ENCODE measurements at places on chromosomes 7 and 10.
A peak's percentile ranks its signal among the peaks of the same experiment; 100 is the strongest.

DNA sequence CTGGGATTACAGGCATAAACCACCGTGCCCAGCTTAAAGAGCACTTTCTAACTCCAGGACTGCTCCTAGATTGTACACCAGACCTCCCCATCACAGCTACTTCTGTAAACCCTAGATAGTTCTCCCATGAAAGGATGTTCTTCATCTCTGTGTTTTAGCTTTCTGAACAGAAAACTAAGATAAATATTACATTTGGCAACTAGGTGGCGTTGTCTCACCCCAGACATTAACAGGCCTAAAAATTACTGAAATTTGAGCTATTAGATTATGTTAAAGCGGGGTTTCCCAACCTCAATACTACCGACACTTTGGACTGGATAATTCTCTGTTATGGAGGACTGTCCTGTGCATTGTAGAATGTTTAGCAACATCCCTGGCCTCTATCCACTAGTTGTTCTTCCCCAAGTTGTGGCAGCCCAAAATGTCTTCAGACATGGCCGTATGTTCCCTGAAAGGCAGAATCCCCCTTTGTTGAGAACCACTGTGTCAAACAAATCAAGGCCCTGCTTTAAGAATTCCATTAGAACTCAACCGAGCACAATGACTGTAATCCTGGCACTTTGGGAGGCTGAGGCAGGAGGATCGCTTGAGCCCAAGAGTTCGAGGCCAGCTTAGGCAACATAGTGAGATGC is 19.1 kb downstream of the ATOH7 start:
- DNase-seq: no peak

DNA sequence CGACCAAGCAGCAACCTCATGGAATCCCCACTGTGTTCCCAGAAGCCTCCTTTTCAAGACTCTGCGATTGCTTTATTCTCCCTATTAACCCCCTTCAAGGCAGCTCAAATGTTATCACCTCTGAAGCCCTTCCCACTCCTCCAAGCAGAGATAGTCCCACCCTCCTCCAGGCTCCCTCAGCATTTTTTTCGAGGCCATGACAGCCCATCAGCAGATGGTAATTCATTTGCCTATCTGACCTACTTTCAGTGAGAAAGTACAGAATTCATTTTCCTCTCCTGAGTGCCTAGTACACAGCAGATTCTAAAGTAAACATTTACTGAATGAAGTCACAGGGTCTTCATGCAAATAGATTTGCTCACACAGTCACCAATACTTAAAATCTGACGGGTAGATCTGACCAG is 47.8 kb downstream of the HERPUD2 start:
- DNase-seq: no peak

DNA sequence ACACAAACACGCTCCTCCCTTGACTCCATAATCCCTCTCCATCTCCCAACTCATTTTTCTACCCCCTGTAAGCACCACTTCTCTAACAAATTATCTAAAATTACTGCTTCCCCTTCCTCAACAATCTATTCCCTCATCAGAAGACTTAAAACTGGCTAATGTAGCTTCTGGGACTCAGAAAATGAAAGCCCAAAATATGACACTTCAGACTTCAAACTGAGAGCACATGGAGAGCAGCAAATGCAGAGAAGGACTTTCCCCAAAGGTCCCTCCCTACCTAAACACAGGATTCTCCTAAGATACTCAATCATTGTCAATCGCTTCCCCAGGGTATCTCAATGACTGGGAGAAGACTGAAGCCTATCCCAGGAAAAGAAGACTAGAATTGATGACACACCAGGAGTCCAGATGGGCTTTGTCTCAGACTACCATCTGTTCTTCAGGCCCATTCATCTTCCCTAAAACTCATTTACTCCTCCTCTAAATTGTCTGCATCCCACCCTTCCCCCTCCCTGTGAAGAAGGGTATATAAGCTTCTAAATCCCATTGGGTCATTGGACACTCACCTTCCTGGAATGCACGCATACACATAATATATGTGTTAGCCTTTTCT is 39.2 kb downstream of the ST8SIA6 start:
- DNase-seq: no peak

- DNase-seq: no peak
Observed at GRCh38 chr7:20284771-20285143, 45.9 kb upstream of the ITGB8 start.

DNA sequence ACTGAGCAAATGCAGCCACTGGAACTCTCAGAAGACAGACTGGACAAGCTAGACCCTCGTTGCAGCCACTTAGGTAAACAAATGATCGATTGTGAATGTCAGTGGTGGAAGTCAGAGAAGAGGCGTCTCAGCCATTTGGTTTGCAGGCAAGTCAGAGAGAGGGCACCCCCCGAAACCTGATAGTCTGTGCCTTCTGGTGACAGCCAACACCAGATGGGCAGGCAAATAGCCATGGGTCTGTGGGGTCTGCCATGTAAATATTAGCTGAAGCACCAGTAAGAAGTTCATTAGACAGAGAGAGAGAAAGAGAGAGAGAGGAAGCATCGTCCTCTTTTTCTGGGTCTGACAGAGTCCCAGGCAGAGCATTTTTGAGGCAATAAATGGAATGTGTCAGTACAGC is 5.4 kb downstream of the PPP1R17 start:
- DNase-seq: no peak

DNA sequence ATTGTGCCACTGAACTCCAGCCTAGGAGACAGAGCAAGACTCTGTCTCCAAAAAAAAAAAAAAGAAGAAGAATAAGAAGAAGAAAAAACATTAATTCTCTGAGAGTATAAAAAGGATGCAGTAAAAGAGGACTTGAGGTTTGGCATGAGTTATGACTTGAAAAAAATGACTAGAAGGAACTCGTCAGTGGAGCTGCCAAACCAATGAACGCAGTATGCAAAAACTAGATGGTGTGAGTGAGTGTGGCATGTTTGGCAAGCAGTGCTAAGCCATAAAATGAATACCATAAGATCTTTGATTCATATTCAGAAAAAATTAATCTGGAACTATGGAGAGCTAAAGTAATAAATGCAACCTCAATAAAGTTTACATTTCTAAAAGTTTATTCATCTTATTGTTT is 68.6 kb upstream of the MEOX2 start:
- DNase-seq: no peak

DNA sequence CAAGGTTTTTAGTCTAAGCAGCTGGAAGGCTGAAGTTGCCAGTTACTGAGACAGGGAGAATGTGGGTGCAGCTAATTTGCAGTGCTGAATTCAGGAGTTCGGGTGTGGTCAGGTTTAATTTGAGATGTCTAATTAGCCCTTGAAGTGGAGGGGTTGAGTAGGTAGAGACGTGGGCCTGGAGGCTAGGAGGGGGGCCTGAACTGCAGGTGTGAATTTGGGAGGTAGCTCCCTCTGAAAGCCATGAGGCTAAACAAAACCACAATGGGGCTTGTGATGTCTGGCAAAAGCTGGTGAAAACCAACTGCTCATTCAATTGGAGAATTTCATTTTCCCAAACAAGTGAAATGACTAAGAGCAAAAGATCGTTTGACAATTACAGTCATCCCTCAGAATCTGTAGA is 246.0 kb upstream of the NFE2L3 start:
- DNase-seq: no peak

DNA sequence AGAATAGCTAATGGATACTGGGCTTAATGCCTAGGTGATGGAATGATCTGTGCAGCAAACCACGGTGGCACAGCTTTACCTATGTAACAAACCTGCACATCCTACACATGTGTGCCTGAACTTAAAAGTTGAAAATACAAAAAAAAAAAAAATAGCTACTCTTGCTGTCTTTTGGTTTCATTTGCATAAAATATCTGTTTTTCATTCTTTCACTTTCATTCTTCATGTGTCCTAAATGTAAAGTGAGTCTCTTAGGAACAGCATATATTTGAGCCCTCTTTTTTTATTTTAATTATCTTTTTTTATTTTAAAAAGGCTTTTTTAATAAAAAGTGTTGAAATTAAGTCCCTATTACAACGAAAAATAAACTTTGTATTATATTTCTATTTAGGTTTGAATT is 836.1 kb upstream of the KCND2 start:
- no peak for DNase-seq

- DNase-seq: no peak
Observed at GRCh38 chr7:82672078-82672477, 228.5 kb upstream of the CACNA2D1 start.

- no peak for DNase-seq
Observed at GRCh38 chr10:32959006-32959920, 1.2 kb upstream of the ITGB1 start.

GRCh38 chr10:132018446-132018845 is 36.7 kb upstream of the BNIP3 start:
- DNase-seq: no peak

DNA sequence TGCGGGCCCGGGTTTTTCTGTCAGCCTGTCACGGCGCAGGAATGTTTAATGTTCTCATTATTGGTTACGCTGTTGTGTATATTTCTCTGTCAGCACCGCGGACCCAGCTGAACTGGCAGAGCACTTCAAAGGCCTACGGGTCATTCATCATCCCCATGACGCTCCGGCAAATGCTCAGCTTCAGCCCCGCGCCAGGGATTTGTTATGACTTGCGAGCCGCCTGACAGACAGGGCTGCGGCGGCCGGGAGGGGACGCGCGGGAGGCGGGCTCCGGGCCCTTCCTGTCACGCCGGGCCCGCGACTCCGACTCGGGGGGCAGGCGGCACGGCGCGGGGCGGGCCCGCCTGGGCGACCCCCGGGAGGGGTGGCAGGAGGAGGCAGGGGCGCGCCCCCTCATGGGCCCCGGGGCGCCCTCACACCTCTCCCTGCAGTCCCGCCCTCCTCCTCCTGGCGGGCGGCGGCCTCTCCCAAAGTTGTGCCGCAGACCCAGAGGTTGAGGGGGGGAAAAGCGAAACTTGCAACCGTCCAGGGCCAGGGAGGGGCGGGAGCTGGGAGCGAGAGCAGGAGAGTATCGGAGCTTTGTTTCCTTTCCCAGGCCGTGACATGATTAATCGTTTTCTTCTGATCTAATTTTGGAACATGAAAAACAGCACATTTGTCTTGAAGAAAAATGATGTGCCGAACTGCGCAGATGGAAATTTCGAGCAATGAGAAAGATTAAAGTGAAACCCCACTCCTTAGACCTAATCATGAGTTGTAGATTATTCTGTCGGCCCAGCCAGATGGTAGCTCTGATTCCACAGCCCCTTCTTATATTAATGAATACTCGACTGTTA is 59.3 kb upstream of the COMTD1 start:
- peak; percentile 35 for DNase-seq

DNA sequence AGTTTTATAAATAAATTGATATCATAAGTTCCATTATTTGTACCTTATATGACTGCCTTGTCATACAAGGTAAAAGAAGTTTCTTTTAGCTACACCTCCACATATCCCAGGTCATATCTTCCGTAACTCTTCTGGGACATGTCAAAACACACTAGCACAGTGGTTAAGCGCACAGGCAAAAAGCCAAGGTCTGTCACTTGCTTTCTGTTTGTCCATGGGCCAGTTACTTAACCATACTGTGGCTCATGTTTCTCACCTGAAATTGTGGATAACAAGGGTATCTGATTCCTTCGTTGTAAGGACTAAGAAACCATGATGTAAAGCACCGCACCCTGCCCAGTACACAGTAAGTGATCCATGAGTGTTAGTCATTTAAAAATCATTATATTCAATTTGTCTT is 56.2 kb downstream of the SEMA3D start:
- no peak for DNase-seq

- DNase-seq: no peak
Observed at GRCh38 chr7:26265065-26265464, 26.6 kb upstream of the SNX10 start.

- DNase-seq: no peak
Observed at GRCh38 chr10:127813290-127813689, 76.3 kb downstream of the FOXI2 start.
